ENCODE measurements at places on chromosomes 1 and 21. TPM values are rescaled to one million over a fixed set of nuclear protein-coding genes. Genes with fewer than 3 reads are reported as not detected.
A peak's percentile ranks its signal among the peaks of the same experiment; 100 is the strongest.

DNA sequence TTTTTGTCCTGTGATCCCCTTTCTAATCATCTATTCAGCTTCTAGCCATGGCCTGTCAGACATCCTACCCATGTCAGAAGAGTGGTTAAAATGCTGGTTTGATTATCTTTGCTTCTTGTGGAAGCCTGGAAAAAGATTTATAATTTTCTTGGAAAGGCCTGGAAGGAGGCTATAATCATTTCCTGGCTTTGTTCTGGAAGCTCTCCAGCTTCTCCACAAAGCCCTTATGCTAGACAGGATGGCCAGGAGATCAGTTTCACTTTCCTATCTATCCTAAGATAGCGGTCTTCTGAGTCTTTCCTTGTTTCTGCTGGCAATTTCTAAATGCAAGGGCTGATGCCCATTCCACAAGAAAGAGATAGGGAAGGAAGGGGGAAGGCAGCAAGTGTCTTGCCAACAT lies 90.9 kb upstream of the SLC44A3 start:
- peak; percentile 91 for DNase-seq

DNA sequence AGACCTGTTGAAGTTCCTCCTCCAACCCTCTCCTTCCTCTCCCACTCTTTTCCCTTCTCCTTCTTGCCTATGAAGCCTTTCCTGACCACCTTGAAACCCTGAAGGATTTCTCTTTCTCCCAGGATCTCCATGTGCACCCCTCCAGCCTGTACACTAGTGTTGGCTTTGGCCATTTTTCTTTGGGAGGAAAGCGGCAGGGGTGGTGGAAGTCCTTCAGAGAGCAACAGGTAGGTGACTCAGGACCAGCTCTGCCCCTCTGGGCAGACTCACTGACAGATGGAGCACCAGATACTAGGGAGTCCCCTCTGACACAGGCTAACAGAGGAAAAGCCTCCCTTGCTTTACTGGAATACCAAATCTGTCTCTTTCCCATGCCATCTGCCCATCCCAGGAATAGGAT lies 4.6 kb downstream of the SLC26A9 start:
- DNase-seq: no peak

The TUT4 gene
- 31.9 TPM for total RNA-seq

DNA sequence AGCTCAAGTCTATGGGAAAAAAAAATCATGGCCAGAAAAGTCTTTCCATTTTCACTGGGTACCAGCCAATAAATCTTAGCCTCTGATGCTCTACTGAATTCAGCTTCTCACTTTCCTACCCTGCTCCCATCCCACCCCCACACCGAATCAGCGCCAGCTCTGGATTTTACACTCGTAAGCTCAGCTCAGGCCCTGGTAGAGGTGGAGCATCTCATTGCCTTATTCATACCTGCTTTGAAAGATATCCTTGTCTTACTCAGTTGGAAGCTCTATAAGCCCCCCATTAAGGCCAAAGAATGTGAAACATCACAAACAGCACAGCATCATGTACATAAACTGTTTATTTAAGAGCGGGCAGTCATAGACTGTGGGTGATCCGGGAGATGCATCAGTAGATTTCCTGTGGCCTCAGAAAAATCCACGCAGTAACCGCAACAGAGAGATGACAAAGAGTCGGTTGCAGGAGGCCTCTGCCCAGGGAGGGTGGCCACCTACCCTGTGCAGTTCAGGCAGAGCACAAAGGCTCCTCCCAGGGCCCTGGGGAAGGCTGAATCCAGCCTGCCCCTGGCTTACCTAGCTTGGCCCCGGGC lies 36.4 kb upstream of the ETS2 start:
- DNase-seq: peak; percentile 93

The CLDN14 gene
- total RNA-seq: not detected

GRCh38 chr1:113275691-113276090 lies 114.6 kb upstream of the MAGI3 start:
- no peak for DNase-seq

DNA sequence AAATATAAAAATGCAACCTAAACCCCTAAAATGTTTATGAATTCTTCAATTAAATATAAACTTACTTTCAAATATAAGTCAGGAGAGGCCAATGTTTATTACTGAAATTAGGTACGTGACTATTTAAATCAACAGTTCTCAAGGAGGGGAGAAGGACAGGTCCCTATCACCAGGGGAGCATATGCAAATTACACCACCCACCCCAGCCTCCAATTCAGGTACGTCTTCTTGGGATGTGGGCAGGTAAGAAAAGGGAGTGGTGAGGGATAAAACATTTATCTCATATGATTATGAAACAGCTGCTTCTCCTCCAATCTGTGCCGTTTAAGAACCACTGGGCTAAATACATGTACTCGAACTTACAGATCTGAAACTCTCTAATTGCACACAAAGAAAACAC lies 3.4 kb downstream of the COP1 start:
- DNase-seq: no peak

DNA sequence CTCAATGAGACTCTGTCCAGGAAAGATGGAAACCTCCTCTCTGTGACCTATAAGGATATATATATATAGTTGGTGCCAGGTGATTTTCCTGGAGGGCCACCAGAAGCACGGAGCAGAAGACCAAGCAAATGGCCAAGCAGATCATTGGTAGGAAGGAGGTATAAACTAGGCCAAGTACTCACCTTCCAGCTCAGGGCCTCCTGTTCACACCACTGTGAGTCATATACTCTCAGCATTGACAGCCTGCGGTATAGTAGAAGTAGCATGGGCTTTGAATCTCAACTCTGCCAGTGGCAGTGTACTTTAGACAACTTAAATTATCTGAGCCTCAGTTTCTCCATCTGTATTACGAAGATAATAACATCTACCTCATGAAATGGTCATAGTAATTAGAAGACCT lies 15.4 kb downstream of the IL12RB2 start:
- no peak for DNase-seq

The CD48 gene
- total RNA-seq: not detected
